ENCODE measurements at places on chromosomes 5 and 9.

GRCh38 chr9:2151171-2151570 is 136.0 kb downstream of the SMARCA2 start:
- no peak for DNase-seq

- no peak for DNase-seq
Observed at GRCh38 chr9:19162026-19162366, 34.7 kb upstream of the PLIN2 start.

DNA sequence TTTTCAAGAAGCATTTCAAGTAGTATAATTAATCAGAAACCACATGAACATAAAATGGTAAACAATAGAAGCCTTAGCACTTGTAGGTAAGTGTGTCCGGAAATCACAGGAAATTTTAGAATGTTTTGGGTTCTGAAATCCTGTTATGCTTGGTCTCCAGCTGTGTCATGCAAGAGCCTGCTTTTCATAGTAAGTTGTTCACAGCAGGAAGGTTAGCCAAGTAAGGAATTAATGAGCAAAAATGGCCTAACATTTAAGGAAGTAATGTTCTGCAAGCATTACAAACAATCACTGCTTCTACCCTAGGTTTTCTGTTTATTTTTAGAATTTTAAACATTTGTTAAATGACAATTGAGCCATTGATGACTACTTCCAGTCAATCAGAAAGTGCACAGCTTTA is 669.5 kb downstream of the SLCO4C1 start:
- DNase-seq: no peak

GRCh38 chr5:159947708-159948358 is 31.6 kb downstream of the ADRA1B start:
- DNase-seq: no peak

GRCh38 chr5:112196584-112196983 is 222.5 kb downstream of the EPB41L4A start:
- DNase-seq: no peak

DNA sequence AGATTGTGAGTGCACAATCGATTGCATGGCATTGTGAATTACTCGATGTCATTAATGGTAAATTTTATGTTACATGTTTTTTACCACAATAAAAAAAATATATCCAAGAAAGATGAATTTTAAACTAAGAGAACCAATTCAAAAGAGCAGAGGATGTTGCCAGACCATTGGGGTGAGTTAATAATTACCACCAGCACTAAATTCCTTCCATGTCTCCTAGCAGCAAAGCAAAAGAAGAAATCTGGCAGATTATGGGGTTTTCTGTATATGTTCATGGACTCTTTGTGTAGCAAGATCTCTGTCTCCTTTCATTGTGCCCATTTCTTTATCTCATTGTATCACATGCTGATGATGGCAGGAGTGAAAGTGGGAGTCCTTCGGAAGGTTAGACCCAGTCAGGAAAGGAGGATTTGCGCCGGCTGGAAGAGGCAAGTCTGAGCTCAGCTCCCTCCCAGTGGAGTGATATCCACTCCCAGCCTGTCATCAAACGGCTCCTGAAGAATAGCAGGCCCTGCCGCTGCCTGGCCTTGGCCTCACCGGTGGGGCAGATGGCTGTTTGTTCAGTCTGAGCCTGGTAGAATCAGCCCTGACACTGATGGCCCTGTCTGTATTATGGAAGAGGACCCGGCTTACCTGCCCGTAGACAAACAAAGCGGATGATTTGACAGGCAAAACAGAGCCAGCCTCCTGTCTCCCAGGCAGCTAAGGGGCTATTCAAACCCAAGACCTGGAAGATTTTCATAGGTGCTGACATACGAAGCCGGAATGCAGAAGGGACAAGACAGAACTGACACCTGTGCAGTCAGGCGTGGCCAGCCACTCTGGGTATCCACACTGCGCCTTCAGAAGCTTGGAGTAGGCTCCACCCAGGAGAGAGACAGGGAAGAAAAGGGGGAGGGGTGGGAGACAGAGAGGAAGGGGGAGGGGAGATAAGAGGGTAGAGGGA is 21.9 kb upstream of the FOXE1 start:
- no peak for DNase-seq

- no peak for DNase-seq
Observed at GRCh38 chr5:86546582-86546981, 71.2 kb upstream of the COX7C start.

DNA sequence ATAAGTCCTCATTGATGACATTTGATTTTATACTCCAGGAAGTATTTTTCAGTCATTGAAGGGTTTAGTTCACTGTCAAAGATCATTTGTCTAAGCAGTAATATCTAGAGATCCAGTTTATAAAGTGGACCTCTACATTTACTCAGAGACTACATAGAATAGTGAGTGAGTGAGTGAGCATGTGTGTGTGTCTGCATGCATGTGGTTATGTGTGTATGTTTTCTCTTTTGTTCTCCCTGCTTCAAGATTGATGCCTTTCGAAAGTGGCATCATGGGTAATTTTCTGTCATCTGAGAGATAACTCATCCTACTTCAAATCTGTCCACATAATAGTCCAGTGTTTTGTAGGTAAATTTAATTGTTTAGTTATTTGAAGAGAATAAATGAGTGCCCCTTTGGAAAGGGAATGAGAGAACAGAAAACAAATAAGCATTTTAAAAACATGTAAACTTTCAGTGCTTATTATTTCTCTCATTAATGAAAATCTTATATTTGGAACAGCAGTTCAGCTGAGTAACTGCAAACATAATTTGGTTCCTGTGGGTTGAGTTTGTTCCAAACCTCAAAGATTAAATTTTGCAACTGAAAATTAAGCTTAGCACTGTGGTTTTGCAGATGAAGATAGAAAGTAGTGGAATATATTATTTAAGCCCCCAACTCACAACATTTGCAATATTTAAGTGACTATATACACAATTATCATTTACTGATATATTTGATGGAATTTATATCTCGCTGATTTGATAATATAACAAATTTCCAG is 1295.1 kb upstream of the C9orf72 start:
- no peak for DNase-seq

- no peak for DNase-seq
Observed at GRCh38 chr5:145587710-145588109, 247.4 kb downstream of the PRELID2 start.

GRCh38 chr5:148416416-148416815 is 32.7 kb downstream of the FBXO38 start:
- no peak for DNase-seq

GRCh38 chr5:41956943-41957342 is 31.9 kb downstream of the FBXO4 start:
- DNase-seq: no peak

DNA sequence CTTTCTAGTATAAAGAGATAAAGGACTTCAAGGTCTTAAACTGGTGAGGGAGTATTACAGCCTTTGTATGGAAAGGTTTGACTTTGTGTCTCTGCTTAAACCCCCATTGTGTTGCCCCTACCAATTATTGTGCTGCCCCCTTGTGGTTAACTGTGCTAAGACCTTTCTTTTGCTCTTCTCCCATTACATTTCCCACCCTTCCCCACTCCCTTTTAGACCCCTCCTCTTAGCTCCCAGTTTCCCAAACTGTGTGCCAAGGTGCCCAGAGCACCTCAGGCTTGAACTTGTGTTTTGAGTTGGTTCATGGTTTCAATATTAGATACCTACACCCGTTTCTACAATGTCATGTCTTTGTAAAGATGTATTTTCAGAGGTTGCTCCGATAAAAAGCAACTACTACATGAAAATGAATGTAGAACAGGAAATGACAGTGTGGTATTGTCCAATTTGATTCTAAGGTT is 2.9 kb downstream of the JAK2 start:
- peak; percentile 56 for DNase-seq
